ENCODE measurements at places on chromosomes 5 and 9. TPM values are rescaled to one million over a fixed set of nuclear protein-coding genes. Genes with fewer than 3 reads are reported as not detected.

DNA sequence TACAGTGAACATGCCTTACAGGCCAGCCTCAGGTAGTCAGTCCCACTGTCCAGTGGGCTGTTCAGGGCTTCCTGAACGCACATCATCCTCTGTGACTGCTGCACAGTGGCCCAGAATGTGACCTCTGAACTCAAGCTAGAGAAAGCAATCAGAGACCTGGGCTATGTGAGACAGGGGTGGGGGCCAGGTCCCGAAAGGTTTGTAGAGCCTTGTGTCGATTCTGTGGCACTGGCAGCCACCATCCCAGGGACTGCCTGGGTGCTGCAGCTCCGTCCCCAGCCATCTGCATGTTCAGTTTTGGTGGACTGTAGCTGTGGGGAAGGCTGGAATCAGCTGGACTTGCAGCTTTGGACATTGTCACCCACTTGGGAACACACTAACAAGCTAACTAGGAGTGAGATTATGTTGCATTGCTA lies 47.7 kb downstream of the MVB12B start:
- H3K4me3 ChIP-seq, result no peak overlapping the region
- H3K27ac ChIP-seq, result no peak overlapping the region
- peaks cover 7% of the 10 kb centered on the region for H3K4me1 ChIP-seq
- peaks cover 8% of the 10 kb centered on the region for H3K27me3 ChIP-seq
- no peak for DNase-seq
- no peaks in the 10 kb centered on the region for H3K36me3 ChIP-seq

- H3K27ac ChIP-seq, result no peak overlapping the region
- H3K36me3 ChIP-seq, result no peaks in the 10 kb centered on the region
- no peak overlapping the region for H3K4me3 ChIP-seq
- DNase-seq, result no peak
- no peaks in the 10 kb centered on the region for H3K4me1 ChIP-seq
- no peaks in the 10 kb centered on the region for H3K27me3 ChIP-seq
Measured at GRCh38 chr5:7801891-7802614, 48.9 kb downstream of the CFAP90 start.

GRCh38 chr5:1218351-1219080 lies 6.7 kb upstream of the SLC6A18 start:
- H3K27ac ChIP-seq, result no peak overlapping the region
- DNase-seq, result no peak
- H3K4me1 ChIP-seq, result no peaks in the 10 kb centered on the region
- no peak overlapping the region for H3K4me3 ChIP-seq

UBLCP1 gene
- 31.2 TPM for total RNA-seq

DNA sequence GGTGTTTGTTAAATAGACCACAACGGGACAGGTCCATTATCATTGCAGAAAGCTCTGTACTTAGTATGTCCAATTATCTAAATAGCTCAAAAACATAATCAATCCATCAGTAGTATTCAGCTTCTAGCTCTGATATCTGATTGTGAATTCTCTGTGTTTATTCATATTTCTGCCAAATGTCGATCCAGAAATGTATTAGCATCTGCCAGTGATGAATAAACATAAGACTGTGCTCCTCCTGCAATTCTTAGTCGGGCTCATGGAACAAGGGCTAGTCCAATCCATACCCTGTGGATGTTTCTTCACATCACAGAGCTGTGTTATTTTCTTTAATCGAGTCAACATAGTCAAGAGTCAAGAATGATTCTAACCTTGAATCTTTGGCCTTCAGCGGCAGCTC lies 1612.1 kb upstream of the WWC1 start:
- no peaks in the 10 kb centered on the region for H3K27me3 ChIP-seq
- no peak overlapping the region for H3K4me3 ChIP-seq
- DNase-seq, result no peak

GRCh38 chr5:51383131-51384121 lies at the start of gene ISL1:
ISL1 (plus strand) TSS chr5:51383448; CDS start chr5:51383672, 224 bp downstream.
- H3K27me3 ChIP-seq, result peaks cover 96% of the 10 kb centered on the region
- H3K36me3 ChIP-seq, result no peaks in the 10 kb centered on the region
- H3K27ac ChIP-seq, result peak within 1 kb of the TSS; percentile 56
- H3K4me1 ChIP-seq, result peaks cover 4% of the 10 kb centered on the region
- DNase-seq, result no peak

- H3K36me3 ChIP-seq, result no peaks in the 10 kb centered on the region
- peaks cover 2% of the 10 kb centered on the region for H3K4me1 ChIP-seq
- DNase-seq, result no peak
- peaks cover 6% of the 10 kb centered on the region for H3K27me3 ChIP-seq
- H3K4me3 ChIP-seq, result no peak overlapping the region
Measured at GRCh38 chr9:124629600-124629999, 122.4 kb upstream of the NR5A1 start.

DNA sequence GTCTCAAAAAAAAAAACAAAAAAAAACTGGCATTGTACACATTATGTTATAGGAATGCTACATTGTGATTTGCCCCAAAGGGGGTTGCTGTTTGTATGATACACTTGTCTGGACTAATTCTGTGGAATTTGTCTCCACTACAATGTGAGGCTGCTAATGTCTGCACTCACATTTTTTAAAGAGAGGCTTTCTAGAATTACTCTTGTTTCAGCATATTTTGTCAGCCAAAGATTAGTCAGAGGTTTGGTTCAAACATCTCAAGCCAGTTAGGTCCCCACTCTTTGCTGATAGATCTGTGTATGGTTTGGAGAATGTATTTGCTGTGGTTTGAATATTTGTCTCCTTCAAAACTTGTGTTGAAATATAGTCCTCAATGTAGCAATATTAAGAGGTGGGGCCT lies 59.3 kb upstream of the ZNF169 start:
- no peak overlapping the region for H3K4me3 ChIP-seq
- peaks cover 12% of the 10 kb centered on the region for H3K36me3 ChIP-seq
- no peak for DNase-seq
- H3K27me3 ChIP-seq, result no peaks in the 10 kb centered on the region

DNA sequence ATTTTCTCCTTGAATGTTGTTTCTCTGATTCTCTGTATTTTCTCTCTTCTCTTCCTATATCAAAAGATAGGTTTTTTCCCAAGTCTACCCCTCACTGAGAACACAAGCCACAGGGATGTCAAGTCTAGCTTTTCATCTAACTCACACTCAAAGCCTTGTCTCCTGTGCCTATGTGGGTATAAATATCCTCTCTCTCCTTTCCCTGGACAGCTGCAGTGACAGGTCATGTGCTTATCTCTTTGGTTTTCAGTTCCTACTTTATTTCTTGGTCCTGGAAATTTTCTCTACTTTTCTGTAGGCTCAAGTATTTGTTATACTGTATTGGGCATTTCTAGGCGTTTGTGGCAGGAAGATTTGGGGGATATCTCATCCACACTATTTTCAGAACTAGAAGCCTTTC lies 182.4 kb upstream of the MVB12B start:
- no peaks in the 10 kb centered on the region for H3K36me3 ChIP-seq
- H3K27ac ChIP-seq, result no peak overlapping the region
- peaks cover 35% of the 10 kb centered on the region for H3K27me3 ChIP-seq
- DNase-seq, result peak; percentile 25
- H3K4me3 ChIP-seq, result no peak overlapping the region

- no peak overlapping the region for H3K27ac ChIP-seq
- DNase-seq, result no peak
- no peak overlapping the region for H3K4me3 ChIP-seq
- H3K36me3 ChIP-seq, result peaks cover 1% of the 10 kb centered on the region
Measured at GRCh38 chr9:34459941-34460340, 1.3 kb downstream of the DNAI1 start.

PHF24 gene
- 0.57 TPM for total RNA-seq

PHYHD1 gene
- total RNA-seq, result 0.45 TPM

DNA sequence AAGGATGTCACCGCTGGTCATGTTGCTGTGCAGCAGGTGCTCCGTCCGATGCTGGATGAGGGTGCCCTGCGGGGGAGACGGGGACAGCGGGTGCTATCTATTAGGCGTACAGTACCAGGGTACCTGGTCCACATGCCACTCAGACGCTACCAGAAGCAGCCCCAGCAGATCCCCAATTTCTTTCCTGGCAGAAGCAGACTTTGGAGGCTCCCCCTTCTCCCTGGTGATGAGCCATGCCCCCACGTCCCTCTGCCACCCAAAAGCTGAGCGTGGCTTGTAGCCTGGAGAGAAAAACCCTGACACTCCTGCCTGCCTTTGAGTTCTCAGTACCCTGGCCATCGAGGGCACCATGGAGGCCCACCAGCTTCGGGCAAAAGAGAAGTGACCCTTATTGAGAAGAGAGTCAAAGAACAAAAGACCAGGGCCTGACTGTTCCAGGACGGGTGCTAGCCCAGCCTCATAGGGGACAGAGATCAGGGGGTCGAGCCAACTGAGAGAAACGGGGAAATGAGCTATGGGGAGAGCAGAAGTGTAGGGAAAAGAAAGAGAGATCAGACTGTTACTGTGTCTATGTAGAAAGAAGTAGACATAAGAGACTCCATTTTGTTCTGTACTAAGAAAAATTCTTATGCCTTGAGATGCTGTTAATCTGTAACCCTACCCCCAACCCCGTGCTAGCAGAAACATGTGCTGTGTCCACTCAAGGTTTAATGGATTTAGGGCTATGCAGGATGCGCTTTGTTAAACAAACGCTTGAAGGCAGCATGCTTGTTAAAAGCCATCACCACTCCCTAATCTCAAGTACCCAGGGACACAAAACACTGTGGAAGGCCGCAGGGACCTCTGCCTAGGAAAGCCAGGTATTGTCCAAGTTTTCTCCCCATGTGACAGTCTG lies 62.0 kb upstream of the ZNF354B start:
- H3K27ac ChIP-seq, result no peak overlapping the region
- H3K27me3 ChIP-seq, result no peaks in the 10 kb centered on the region
- no peaks in the 10 kb centered on the region for H3K4me1 ChIP-seq
- no peak for DNase-seq
- H3K36me3 ChIP-seq, result no peaks in the 10 kb centered on the region

DNA sequence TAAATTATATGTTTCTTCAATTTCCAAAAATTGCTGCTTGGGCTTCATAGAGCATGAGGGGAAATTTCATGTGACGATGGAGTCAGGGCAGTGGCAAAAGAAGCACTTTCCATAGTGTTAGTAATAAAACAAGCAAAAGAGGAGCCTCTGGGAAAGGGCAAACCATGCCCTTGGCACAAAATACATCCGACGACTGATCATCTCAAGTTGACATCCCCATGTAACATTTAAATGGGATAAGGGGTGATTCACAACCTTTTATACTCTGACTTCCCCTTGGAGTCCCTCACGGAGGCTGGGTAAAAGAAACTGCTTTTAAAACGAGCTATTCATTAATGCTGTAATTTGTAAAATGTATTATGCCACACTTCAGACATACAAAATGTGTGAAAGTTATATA lies 161.4 kb upstream of the DMRT1 start:
- no peak overlapping the region for H3K4me3 ChIP-seq
- peaks cover 17% of the 10 kb centered on the region for H3K4me1 ChIP-seq

DNA sequence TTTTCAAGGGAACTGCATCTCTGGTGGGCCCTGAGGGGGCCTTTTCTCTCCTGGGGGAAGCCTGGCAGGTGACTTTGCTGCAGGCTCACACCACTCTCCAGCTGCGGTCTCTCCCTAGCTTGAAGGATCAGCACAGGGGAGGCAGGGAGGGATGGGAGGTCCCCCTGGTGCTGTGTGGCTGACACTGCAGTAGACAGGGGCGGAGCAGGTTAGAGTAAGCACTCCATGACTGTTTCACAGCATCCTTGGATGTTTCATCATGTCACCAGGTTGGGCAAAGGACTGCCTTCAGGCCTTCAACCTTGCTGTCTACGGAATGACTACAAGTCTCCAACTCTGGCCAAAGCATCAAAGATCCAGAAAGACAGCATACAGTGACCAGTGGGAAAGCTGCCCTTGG lies 470.7 kb downstream of the CDK5RAP2 start:
- H3K27ac ChIP-seq, result no peak overlapping the region
- peaks cover under 1% of the 10 kb centered on the region for H3K27me3 ChIP-seq
- DNase-seq, result no peak
- H3K36me3 ChIP-seq, result no peaks in the 10 kb centered on the region

DNA sequence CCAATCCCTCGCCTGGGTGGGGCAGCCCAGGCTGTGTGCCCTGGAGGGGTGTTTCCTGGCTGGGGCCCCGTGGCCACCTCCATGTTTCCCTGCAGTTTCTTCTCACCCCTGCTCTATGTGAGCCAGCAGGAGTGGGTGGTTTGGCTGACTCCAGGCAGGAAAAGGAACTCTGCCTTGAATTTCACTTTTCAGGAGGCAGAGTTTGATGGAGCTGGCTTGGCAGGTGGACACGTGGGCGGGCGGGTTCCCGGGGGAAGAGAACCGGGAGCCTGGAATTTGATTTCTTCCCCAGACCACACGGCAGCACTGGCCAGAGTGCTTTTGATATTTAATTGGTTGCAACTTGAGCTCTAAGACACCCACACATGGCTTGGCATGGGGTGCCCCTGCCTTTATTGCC lies 119.8 kb upstream of the PANK3 start:
- H3K4me3 ChIP-seq, result no peak overlapping the region
- H3K27me3 ChIP-seq, result no peaks in the 10 kb centered on the region
- DNase-seq, result no peak
- no peaks in the 10 kb centered on the region for H3K36me3 ChIP-seq

DNA sequence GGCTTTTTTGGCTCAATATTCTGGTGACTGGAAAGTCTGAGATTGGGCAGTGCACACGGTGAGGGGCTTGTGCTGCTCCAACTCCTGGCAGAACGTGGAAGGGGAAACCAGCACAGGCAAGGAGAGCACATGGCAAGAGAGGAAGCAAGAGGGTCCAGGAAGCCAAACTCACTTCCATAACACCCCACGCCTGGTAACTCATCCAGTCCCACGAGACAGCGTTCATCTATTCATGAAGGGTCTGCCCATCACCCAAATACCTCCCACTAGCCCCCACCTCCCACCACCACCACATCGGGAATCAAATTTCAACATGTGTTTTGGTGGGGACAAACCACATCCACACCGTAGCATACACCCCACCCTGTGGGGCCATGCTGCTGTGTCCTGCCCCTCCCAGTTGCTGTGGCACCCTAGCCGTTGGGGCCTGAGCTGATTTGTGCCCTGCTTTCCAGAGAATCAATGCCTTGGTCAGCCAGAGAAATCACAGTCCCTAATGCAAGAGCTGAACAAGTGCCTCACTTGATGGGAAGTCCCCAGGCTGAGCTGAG lies 27.3 kb downstream of the PROP1 start:
- no peaks in the 10 kb centered on the region for H3K36me3 ChIP-seq
- no peak overlapping the region for H3K4me3 ChIP-seq
- peaks cover 2% of the 10 kb centered on the region for H3K4me1 ChIP-seq

PDGFRB gene
- total RNA-seq, result 0.62 TPM

DNA sequence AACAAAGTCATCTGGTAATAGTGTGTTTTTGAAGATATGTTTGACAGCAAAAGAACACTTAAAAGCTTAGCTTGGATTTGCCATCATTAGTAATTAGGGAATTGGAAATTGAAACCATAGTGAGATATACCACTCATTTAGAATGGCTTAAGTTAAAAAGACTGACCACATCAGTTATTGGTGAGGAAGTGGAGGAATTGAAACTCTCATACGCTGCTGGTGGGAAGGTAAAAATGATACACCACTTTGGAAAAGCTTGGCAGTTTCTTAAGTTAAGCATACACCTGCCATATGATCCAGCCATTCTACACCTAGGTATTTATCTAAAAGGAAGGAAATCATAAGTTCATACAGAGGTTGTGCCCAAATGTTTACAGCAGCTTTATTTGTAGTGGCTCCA lies 213.2 kb downstream of the TRIO start:
- H3K27me3 ChIP-seq, result peaks cover 2% of the 10 kb centered on the region
- H3K4me3 ChIP-seq, result no peak overlapping the region
- DNase-seq, result no peak
- H3K27ac ChIP-seq, result no peak overlapping the region

All from activated CD4-positive, alpha-beta T cell treated with anti-CD3 and anti-CD28 coated beads, Interleukin-2, amount 10 ng/mL, durations not matched to agents 24 days and 14 days (primary cell).